ENCODE measurements at places on chromosomes 2 and 18. TPM values are rescaled to one million over a fixed set of nuclear protein-coding genes. Genes with fewer than 3 reads are reported as not detected.

The REG1A gene
- total RNA-seq: not detected

The ANKRD62 gene
- total RNA-seq: not detected

The IL36G gene
- total RNA-seq: not detected

The FAM237A gene
- total RNA-seq: not detected

Measured in camera-type eye (tissue), 1 donor.